ENCODE measurements at places on chromosomes 2 and 18.

DNA sequence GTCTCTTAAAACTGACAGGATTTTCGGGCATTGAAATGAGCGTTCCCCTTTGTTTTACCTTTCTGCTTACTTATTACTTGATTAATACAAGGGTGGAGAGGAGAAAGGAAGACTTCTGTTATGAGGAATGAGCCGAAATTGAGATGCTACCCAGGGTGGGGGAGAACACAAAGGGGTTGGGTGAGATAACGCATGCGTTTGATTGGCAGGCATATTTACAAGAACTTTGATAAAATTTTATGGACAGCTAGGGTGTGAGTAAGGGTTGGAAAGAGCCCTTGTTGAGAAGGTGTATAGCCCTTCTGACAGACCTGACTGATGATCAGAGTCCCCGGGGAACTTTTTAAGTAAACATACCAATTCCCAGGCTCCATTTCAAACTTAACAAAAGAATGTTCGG lies 1.8 kb downstream of the RNF138 start:
- no peak for DNase-seq

DNA sequence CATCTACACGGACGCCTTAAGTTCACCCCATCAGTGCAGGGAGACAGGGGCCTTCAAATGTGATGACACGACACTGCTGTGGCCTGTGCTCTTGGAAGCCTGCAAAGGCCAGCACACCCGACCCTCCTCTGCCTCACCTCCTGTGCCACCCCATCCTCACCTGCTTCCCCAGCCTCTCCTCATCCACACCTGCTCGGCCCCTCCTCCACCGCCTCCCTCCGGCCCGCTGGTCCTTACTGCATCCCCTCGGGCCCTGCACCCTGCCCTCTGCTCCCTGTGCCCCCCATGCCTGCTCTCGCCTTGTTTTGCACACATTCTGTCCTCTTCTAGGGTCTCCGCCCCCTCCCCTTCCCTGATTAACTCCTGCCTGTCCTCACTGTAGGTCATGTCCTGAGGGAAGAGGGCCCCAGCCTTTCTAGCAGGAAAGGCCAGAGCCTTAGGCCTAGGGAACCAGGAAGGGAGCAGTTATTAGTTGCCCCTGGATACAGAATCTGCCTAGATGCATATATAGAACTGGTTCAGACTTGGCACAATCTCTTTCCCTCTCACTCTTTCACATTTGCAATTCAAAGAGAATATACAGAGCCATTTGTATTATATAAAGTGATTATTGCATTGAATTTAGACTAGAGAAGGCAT lies 39.4 kb downstream of the TRAPPC12 start:
- no peak for DNase-seq

- DNase-seq: no peak
Measured at GRCh38 chr2:106137731-106138521, 56.2 kb downstream of the UXS1 start.

DNA sequence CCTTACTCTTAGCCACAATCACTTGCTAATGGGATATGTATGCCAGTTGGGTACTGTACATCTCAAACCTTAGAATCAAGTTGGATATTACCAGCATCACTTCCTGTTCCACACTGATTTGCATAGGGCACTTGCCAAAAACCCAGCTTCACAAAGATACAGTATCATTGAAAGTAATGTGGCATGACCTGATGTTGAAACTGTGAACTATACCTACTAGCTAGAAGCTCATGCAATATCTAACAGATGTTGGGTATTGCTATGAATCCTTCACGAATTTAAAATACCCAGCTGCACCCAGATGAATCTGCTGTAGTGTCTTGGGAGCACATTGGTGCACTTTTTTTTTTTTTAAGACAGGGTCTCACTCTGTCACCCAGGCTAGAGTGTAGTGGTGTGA lies 6.5 kb upstream of the STAMBP start:
- DNase-seq: no peak

DNA sequence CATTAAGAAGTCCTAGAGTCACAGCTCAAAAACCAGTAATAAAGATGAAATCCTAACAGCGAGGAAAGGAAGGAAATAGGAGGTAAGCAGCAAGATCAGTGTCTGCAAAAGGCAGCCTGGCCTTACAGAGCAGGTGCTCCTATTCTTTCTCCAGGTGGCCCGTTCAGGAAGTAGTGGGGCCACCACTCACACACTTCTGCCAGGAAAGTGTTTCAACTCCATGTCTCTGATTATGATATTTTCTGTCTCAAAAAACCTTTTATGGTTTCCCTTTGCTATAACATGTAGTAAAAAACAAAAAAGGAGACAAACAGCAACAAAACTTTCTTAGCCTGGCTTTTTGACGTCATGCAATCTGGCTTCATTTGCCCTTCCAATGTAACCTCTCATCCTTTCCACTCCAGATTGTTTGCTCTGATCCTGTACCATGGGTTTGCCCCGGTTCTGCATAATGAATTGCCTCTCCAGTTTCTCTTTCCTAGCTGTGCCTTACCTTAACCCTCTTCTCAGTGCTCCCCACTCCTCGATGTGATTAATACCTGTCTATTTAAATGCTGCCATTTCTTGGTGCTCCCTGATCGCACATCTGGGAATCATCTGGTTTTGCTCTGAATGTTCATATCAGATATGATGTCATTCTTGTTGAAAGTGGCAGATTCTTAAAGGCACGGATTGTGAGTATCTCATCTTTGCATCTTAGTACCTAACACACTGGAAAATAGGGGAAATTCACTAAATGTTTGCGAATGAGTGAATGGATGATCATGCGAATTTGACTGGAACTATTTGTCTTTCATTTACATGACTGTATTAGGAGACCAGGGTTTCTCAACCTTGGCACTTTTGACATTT lies 50.6 kb upstream of the PTPRM start:
- DNase-seq: no peak

DNA sequence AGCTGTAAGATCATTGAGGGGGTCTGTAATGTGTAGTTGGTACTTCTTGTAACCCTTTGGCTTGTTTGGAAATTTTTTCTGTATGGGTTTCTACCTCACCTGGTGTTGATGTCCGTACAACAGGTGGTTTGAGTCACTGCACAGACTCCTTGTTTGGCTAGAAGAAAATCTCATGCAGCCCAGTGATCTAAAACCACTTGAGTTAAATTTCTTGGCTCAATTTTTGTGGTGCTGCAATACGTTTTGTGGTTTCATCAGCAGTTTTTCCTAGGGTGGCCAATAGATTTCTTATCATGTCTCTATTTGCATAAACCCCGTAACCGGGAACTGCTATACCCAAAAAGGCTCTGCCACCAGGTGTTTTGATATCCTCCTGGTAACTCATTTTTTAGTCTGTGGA lies 43.4 kb downstream of the CERS6 start:
- no peak for DNase-seq

DNA sequence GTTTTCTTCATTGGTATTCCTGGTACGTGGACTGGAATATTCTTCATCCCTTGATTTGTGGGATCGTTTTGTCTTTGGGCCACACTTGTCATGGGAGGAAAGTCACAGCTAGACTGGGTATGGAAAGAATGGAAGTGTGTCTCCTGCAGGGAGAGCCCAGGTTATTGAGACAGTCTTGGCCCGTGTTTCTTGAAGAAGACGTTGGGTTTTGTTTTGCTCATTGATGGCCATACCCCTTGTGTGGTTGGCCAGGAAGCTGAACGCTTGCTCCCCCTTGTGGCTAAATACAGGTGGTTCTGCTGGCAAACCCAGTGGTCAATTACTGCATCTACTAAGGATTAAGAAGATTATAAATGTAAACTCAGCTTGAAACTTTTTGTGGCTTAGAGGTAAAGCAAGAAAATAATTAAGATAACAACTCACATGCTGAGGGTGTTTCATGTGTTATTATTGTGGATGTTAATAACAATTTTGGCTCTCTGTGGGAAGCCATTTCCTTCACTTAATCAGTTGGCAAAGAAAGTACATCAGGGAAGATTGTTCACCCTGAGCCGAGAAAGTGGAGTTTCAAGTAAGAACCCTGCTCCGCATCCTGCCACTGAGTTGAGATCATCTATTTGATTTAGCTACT lies 91.8 kb downstream of the NEDD4L start:
- DNase-seq: no peak

Measured in esophagus squamous epithelium (tissue), 5 donors.